Activated naive CD4-positive, alpha-beta T cell treated with anti-CD3 and anti-CD28 coated beads, Interleukin-2, amount 50 U/mL, for 16 hours (primary cell): ENCODE measurements at places on chromosomes 6 and 20.

DNA sequence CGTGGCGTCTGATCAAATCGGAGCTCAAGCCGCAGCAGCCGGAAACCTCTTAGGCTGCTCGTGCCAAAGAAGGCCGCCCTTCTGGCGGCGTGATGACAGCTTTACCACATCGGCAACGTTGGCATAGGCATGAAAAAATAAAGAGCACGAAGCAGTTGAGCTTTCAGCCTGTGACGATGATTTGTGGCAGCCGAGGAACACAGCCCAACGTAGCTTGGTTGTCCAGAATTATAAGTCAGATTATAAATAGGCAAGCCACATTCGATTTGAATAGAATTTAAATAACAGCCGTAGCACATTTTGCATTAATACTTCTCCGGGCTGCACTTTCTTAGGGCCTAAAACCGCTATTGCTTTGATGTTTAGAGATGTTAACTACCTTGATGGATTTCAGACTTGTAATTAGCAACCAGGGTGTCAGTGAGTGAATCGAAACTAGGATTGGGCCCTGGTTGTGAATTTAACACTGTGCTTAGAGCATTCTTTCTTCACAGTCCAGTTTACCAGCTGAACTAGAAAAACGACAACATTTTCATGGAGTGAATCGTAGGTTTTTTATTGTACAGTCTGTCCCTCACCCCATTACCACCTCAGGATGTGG, 864 bp upstream of the BCLAF1 start:
- DNase-seq: peak; percentile 72

GRCh38 chr6:156777577-156778453, 637 bp downstream of the ARID1B start:
- DNase-seq: peak; percentile 70

DNA sequence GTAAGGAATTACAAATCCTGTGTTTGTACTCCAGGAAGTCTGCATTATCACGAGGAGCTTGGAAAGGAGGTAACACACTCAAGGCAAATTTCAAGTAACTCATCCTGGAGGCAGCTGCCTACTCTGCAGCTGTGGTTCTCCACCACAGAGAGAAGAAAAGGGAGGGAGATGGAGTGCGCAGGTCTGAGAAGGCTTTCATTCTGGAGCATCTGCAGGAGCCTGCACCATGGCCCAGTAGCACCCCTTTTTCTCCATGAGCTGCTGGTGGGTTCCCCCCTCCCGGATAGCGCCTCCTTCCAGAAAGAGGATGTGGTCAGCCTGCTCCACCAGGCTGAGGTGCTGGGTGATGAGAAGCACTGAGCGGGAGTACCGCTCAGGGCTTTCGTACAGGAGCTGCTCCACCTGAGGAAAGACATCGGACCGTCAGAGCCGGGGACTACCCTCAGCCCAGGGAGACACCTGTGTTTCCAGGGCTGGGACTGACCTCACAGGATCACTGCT, 1.6 kb upstream of the PSMB8 start:
- peak; percentile 30 for DNase-seq

- DNase-seq: no peak
These were observed 261.9 kb upstream of the ECI2 start for GRCh38 chr6:4397307-4397706.

DNA sequence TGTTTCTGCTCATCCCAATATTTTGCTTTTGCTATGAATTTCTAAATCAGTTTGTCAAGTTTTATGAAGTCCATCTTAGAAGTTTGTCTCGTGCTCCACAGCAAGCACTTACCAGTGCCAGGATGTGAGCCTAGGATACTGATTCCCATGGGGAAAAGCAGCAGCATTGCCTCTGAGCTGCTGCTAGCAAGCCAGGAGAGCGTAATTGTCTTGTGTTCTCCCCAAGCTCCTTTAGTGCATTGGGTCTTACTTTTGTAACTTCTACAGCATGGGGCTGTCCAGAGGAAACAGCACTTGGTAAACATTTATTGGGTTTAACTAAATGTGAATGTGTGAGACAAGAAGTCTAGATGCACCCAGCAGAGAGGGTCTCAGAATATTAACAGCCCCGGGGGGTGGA, 76.1 kb downstream of the RNF182 start:
- no peak for DNase-seq

DNA sequence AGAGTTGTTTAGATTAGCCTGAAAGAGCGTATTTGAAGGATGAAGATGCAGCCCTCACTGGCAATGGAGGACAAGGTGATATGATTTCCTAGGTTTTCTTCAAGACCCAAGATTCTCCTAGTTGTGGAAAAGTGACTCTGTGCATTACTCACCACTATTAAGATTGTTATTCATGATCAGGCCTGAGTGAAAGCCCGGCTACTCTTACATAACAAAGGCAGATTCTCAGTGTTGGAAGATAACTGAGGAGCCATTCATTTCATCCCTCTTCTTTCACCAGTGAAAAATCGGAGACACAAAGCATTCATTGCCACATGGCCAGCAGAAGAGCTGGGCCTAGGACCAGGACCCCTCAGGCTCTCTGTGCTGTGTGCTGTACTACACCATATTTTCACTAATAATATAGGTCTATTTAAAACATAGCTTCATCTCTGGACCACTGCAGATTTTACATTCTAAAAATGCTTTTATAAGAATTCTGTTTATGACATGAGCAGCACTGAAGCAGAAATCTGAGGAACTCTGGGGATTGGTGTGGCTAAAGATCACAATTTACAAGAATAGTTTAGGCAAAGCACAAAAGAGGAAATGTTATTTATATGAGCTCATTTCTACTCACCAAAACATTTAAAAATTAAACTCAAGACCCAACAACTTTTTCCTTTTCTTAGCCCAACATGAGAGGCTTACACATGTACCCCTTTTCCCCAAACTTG, 181.9 kb upstream of the CCN2 start:
- DNase-seq: no peak

- DNase-seq: no peak
These were observed 25.0 kb downstream of the SIRPA start for GRCh38 chr20:1920252-1920651.

DNA sequence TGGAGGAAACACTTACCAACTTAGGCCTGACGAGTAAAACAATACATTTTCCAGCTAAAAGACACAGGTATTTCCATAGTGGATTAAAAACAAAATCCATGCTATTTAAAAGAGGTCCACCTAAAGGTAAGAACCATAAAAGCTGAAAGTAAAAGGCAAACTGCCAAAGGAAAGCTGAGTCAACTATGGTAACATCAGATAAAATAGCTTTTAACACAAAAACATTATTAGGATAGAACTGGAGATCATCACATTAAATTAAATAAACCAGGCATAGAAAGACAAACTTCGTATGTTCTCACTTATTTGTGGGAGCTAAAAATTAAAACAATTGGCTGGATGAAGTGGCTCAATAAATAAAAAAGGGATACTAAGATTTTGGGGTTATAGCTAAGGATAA, 166.8 kb upstream of the SLC22A16 start:
- no peak for DNase-seq

GRCh38 chr6:108587258-108588059, 26.7 kb downstream of the FOXO3 start:
- DNase-seq: no peak

- DNase-seq: peak; percentile 10
These were observed 1.1 kb upstream of the SAMD5 start for GRCh38 chr6:147507162-147508041.

DNA sequence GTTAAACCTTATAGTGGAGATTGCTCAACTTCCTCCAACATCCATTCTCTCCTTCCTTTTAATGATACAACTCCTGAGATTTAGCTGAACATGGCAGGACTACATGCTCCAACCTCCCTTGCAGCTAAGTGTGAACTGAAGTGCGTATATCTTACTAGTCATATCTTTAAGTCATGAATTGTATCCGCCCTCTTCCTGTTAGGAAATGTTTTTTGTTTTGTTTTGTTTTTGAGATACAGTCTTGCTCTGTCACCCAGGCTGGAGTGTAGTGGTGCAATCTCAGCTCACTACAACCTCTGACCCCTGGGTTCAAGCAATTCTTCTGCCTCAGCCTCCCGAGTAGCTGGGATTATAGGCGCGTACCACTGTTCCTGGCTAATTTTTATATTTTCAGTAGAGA, 8.8 kb upstream of the OSTM1 start:
- no peak for DNase-seq

- no peak for DNase-seq
These were observed 133.6 kb downstream of the SH3BGRL2 start for GRCh38 chr6:79764747-79765146.

DNA sequence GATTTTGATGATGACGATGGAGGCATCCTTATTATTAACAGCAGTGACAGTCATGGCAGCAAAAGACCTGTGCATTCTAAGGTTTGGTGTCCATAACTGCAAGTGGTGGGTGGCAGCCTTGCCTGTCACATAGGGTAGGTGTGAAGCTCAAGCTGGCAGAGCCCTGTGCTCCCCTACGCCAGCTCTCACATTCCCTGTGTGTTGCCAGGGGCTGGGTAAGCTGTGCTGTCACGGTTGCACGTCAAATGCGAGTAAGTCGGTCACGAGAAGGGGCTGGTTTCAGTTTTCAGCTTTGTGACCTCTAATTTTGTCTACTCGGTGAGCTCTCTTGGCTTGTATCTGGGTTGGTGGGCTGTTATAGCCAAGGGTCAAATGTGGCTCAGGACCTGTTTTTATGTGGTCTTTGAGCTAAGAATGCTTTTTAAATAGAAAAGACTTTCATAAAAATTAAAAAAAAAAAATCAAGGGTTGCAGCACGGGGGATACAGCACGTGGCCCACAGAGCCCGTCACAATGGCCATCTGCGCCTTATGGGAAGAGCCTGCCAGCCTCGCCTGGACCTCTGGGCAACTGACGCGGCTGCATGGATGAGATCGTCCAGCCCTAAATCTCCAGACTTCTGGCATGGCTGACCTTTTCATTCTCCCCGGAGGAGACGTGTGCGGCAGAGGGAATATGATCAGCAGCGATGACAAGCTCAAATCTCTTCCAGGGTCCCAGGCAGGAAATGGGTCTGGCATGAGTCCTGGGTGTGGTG, 148.5 kb downstream of the PHACTR3 start:
- DNase-seq: no peak

GRCh38 chr6:159997498-159998101, 28.7 kb downstream of the IGF2R start:
- DNase-seq: no peak

DNA sequence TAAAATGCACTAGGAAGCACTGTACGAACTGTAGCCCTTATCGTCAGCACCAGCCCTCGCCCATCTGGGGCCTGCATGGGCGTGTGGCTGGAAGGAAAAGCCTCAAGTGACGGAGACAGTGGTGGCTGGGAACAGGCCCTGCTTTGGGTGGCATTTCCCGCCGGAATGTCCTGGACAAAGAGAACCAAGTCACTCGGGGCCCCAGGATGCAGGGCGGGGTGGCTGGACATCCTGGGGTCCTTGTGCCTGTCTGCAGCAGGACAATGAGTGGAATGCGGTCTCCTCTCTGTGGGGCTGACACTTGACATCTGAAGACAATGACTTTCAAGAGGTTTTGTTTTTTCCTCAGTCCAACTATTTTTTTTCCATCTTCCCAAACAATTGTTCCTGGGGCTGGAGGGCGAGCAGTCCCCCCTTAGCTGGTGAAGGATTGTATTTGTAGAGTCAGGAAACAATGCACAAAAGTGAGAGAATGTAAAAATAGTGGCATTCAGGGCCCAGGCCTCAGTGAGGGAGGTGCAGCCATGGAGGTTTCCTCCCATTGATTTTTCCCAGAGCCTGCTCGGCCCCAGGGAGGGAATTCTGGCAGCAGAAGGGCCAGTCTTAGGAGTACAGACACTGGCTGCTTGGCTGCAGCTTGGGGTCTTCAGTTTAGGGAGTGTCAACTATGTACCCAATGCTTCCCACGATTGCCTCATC, 64.4 kb downstream of the PREX1 start:
- no peak for DNase-seq

- no peak for DNase-seq
These were observed 483.2 kb upstream of the NRSN1 start for GRCh38 chr6:23642849-23643248.

DNA sequence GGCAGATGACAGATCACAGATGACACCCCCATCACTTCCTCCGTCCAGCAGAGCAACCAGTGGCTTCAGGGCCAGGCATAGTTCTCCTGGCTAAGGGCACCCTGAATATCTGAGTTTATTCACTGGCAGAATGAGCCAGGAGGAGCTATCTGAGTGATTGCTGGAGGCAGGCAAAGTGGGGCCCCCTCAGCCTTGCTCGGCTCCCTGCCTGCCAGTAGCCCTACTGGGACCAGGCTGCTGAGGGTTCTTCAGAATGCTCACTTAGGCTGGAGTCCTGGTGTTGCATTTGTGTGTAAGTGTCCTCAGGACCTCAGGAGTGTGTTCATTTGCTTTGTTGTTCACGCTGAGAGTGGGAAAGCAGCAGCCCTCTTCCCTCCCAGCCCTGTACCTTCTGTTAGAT, 31.2 kb downstream of the CHMP4B start:
- DNase-seq: no peak

- DNase-seq: no peak
These were observed 144.5 kb downstream of the SYCP2 start for GRCh38 chr20:59788811-59789397.

- DNase-seq: no peak
These were observed 41.4 kb downstream of the DTNBP1 start for GRCh38 chr6:15621203-15622044.

GRCh38 chr6:170476360-170476759, 76.7 kb downstream of the PSMB1 start:
- DNase-seq: no peak
